CD4-positive, CD25-positive, alpha-beta regulatory T cell (primary cell): ENCODE measurements at places on chromosomes 2 and 18. TPM values are rescaled to one million over a fixed set of nuclear protein-coding genes. Genes with fewer than 3 reads are reported as not detected.

DNA sequence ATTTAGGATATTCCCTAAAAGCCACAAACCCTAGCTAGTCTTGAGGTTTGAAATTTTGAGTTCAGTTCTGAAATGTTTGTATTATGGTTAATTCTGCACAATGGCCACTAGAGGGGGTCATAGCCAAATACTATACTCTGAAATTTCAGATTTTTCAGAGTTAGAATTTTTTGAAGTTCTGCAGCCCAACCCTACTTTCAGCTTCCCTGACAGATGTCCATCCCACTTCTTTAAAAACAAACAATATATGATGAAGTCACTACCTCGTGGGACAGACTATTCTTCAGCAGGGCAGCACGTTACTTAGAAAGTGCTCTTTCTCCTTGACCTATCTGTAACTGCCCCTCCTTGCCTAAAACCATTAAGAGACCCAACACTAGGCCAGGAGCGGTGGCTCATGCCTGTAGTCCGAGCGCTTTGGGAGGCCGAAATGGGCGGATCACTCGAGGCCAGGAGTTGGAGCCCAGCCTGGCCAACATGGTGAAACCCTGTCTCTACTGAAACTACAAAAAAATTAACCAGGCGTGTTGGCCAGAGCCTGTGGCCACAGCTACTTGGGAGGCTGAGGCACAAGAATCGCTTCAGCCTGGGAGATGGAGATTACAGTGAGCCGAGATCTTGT, 48.2 kb upstream of the PAPOLG start:
- H3K36me3 ChIP-seq = no peaks in the 10 kb centered on the region
- no peaks in the 10 kb centered on the region for H3K4me1 ChIP-seq
- peak; percentile 48 for DNase-seq
- no peaks in the 10 kb centered on the region for H3K27me3 ChIP-seq

DNA sequence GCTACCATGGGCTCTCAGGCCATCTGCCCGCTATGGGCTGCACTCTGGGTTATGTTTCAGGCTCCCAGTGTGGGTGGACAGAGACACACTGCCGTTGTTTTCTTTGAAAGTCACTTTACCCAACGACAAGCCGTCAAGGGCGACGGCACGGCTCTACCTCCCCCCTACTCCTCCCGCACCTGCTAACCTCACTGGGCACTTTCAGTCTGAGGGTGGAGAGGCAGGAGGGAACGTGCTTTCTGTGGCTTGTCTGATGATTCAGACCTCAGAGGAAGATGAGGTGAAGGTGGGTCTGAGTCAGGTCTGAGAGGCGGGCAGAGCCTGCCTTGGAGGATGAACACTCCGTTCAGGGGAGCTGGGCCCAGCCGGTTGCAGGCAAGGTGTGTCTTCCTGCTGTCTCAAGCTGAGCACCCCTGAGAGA, 147.6 kb upstream of the HDAC4 start:
- no peaks in the 10 kb centered on the region for H3K36me3 ChIP-seq
- DNase-seq = no peak
- H3K27me3 ChIP-seq = no peaks in the 10 kb centered on the region
- H3K4me1 ChIP-seq = peaks cover 11% of the 10 kb centered on the region
- H3K4me3 ChIP-seq = no peak overlapping the region
- no peak overlapping the region for H3K27ac ChIP-seq

DNA sequence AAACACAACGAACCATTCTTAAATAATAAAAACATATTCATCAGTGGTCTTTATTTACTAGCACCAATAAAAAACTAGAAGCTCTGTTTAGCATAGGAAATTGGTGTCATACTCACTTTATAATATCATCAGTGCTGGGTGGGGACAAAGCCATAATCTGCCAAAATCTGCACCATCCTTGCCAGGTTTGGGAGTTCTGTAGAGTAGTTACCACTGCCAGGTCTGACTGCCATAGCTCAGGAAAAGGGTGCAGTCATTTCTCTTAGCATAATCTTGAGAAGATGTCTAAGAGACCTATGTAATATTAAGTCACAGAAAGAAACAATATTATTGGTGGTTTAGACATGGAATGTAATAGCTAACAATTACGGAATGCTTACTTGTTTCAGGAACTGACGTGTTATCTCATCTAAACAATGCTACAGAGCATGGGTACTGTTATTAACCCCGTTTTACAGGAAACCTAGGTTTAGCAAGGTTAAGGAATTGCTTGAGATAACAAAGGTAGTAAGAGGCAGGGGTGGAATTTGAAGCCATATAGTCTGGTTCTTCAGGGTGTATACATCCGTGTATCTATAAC, 1.6 kb upstream of the MARCHF7 start:
- DNase-seq = no peak
- peaks cover 32% of the 10 kb centered on the region for H3K4me1 ChIP-seq
- peaks cover 12% of the 10 kb centered on the region for H3K36me3 ChIP-seq

DNA sequence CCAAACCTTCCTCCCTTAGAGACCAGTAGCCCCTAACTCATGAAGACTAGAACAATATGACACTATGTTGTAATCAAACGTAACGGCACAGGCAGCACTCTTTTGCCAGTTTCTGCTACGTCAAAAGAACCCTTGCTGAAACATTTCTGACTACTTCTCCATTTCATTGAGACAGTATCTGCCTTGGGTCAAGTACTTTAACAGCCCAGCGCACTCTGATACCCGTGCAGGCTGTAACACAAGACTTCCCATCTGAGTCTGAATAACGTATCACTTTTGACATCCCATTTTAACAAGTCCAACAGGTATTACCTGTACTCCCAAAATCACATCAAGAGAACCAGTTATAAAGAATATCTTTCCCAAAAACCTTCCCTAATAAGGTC, 38.4 kb downstream of the TBC1D8 start:
- no peak overlapping the region for H3K4me3 ChIP-seq
- no peaks in the 10 kb centered on the region for H3K27me3 ChIP-seq
- no peaks in the 10 kb centered on the region for H3K36me3 ChIP-seq
- H3K4me1 ChIP-seq = no peaks in the 10 kb centered on the region

- no peak overlapping the region for H3K27ac ChIP-seq
- H3K4me3 ChIP-seq = no peak overlapping the region
- no peaks in the 10 kb centered on the region for H3K36me3 ChIP-seq
- DNase-seq = no peak
- no peaks in the 10 kb centered on the region for H3K27me3 ChIP-seq
Measured at GRCh38 chr18:10736984-10737383, 211.2 kb downstream of the NAPG start.

DNA sequence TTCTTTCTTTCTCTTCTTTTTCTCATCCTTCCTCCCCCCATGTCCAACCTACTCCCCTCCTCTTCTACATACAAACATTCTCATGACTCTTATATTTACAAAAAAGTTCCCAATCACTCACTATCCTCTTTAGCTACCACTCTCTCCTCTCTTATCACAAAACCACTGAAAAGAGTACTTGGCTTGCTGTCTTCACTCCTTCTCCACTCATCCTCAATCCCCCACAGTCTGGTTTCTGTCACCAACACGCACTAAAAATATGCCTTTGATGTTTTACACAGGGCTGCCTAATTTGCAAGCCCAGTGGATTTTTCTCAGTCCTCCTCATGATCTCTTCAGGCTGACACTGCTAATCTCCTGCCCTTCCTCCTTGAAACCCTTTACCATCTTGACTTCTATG, 159.5 kb downstream of the TNS1 start:
- no peaks in the 10 kb centered on the region for H3K36me3 ChIP-seq
- no peaks in the 10 kb centered on the region for H3K27me3 ChIP-seq
- no peak overlapping the region for H3K4me3 ChIP-seq
- no peak for DNase-seq
- no peaks in the 10 kb centered on the region for H3K4me1 ChIP-seq

DNA sequence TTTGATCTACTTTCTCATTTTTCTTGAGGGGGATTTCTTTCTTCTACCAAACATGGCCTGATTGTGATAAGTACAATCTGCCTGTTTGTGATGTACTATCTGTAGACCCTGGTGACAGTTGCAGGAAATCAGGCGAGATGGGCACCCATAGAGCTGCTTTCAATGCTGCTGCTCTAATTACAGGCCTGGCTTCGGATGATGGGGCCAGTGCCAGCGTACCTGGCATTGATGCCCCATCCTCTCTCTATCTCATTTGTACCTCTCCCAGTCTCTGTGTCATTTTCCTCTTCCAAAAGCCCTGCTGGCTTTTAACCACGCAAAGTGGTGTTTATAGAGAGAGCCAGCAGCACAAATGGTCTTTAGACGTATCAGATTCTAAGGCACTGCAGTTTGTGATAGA, 69.9 kb downstream of the KCTD18 start:
- H3K36me3 ChIP-seq = no peaks in the 10 kb centered on the region
- no peak overlapping the region for H3K27ac ChIP-seq
- no peak for DNase-seq
- no peak overlapping the region for H3K4me3 ChIP-seq
- H3K27me3 ChIP-seq = no peaks in the 10 kb centered on the region

- H3K27ac ChIP-seq = no peak overlapping the region
- no peaks in the 10 kb centered on the region for H3K4me1 ChIP-seq
- no peak overlapping the region for H3K4me3 ChIP-seq
- DNase-seq = no peak
Measured at GRCh38 chr18:51711298-51711889, 513.9 kb upstream of the MEX3C start.

GRCh38 chr2:22832196-22832595, 552.8 kb upstream of the KLHL29 start:
- H3K36me3 ChIP-seq = no peaks in the 10 kb centered on the region
- H3K4me3 ChIP-seq = no peak overlapping the region
- H3K4me1 ChIP-seq = no peaks in the 10 kb centered on the region
- no peak for DNase-seq

DNA sequence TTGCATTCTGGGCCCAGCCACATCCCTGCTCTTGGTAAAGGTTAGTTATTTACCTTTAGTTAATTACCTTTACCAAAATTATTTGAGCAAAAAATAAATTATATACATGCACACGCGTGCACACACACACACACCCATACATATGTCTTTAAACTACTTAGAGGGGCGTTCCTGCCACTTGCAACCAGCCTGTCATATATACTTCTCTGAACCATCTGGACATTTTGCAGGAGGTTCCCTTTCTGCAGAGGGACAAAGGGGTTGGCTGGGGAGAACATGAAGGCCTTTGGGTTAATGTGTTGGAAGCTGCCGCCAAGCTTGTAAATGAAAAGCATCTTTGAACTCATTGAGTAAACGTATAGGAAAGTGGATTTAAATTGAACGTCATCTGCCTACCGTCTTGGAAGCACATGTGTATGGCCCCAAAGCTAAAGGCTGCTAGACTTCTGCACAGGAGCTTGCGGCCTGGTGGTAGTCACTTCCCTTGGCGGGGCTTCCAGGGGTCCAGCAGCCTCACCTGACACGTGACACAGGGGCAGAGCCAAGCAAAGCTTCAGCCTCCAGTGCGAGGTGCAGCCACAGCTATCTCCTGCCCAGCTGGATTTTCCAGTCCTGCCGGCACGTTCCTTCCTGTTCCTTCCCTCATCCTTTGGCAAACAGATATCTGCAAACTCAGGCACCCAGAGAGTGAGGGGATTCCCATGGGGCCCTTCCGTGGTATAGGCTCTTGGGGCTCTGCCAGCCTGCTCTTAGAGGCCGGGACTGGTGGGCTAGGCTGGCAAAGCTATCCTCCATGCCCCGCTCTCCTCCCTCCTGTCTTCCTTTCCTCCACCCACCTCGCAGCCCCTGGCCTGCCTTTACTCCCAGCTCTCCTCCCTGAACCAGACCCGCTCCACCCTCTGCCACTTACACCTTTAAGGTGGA, 46.1 kb downstream of the SERTAD2 start:
- peaks cover 38% of the 10 kb centered on the region for H3K4me1 ChIP-seq
- H3K27me3 ChIP-seq = no peaks in the 10 kb centered on the region
- peak overlapping the region; percentile 87 for H3K27ac ChIP-seq
- no peaks in the 10 kb centered on the region for H3K36me3 ChIP-seq

DNA sequence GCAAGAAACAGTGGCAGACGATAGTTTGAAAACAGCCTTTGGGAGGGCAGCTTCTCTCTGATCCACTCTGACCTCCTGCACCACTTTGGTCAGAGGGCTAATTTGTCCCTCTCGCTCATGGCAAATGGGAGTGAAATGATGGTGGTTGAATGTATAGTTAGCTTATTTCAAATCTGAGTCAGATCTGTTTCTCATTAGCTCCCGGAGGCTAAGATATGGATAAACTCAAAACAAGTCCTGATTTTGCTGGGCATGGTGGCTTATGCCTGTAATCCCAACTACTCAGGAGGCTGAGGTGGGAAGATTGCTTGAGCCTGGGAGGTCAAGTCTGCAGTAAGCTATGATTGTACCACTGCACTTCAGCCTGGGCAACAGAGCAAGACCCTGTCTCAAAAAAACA, 145.0 kb downstream of the ALK start:
- no peaks in the 10 kb centered on the region for H3K36me3 ChIP-seq
- H3K4me1 ChIP-seq = no peaks in the 10 kb centered on the region

DNA sequence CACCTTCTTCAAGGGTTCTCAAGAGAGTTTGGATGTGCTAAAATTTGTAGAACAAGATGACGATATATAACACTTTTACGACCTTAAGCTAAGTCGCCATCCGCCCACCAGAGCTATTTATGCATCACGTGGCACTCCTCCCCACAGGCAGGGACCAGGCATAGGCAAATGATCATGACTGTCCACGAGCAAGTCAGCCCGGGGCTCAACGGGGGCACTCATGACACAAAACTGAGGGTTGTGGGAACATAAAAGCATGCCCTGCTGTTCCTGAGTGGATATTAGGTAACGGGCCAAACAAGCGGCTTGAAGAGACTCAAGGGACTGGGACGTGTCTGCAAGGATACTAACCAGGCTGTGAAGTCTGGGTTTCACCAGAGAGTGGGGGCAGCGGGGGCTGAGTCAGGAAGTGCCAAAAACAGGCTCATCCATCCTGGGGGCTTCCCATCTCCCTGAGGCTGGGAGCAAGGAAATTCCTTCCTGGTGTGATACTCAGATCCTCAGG, 58.1 kb downstream of the FAM178B start:
- H3K36me3 ChIP-seq = no peaks in the 10 kb centered on the region
- peaks cover 19% of the 10 kb centered on the region for H3K4me1 ChIP-seq
- H3K4me3 ChIP-seq = no peak overlapping the region
- H3K27me3 ChIP-seq = no peaks in the 10 kb centered on the region

DNA sequence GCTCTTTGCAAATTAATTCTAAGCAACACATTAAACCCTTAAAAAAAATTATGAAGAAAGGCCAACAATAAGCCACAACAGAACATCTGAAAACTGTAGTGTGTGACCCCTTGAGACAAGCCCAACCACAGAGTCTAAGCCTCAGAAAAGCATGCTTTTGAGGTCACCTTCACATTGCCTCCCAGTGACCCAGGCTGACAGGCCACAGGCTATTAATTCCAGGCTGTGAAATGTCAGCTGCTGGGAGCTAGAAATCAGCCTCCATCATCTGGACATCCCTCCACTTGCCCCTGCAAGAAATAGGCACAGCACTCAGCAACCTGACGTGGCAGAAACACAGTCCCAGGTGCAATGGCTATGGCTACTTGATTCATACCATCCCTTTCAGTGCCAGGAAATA, 179.4 kb upstream of the ZFP36L2 start:
- no peaks in the 10 kb centered on the region for H3K36me3 ChIP-seq
- no peaks in the 10 kb centered on the region for H3K27me3 ChIP-seq
- H3K4me3 ChIP-seq = no peak overlapping the region

The GDF7 gene
- total RNA-seq = 0.17 TPM

The PTPRN gene
- not detected for total RNA-seq

The GRB14 gene
- total RNA-seq = 0.69 TPM

The FBLN7 gene
- total RNA-seq = 19.3 TPM

The CNGA3 gene
- total RNA-seq = not detected

The MC5R gene
- not detected for total RNA-seq

The ANKRD62 gene
- not detected for total RNA-seq

The METAP1D gene
- 3.7 TPM for total RNA-seq
